ENCODE measurements at places on chromosomes 12 and 14. TPM values are rescaled to one million over a fixed set of nuclear protein-coding genes. Genes with fewer than 3 reads are reported as not detected.

DNA sequence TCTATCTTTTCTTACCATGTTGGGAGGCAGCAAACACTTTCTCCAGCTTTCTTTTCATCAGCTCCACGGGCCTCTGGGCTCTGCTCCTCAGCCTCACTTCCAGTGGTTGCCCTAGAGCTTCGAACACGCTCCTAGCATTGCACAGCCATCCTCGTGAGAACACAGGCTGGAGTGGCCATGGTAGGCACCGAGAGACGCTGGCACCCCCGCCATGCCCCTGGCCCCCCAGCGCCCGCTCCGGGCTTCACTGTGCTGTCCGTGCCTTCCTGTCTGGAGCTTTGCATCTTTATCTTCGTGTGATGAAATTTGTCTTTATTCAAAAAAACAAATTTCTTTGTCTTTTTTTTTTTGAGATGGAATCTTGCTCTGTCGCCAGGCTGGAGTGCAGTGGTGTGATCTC, 352.2 kb downstream of the TMEM121 start:
- no peaks in the 10 kb centered on the region for H3K27me3 ChIP-seq
- no peaks in the 10 kb centered on the region for H3K4me1 ChIP-seq
- H3K27ac ChIP-seq, result no peak overlapping the region
- no peak for DNase-seq
- no peak overlapping the region for H3K4me3 ChIP-seq

DNA sequence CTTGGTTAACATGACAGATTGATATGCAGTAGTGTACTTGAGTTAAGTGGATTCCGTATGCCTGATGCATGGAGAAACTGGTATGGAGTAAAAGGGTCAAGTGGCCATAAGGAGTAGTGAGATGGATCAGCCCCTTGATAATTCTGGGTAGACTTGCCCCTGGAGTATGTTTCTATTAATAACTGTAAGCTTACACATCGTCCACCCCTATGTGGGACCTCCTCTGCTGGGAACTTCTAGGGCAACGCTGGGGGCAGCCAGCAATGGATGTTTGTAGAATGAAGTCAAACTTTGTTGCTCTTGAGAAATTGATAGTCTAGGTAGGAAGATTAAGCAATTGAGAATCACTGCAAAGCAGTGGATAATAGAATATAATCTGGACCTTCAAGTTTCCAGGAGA, 3.5 kb downstream of the C12orf75 start:
- DNase-seq, result no peak
- H3K4me3 ChIP-seq, result no peak overlapping the region
- H3K36me3 ChIP-seq, result no peaks in the 10 kb centered on the region
- H3K27me3 ChIP-seq, result no peaks in the 10 kb centered on the region
- no peak overlapping the region for H3K27ac ChIP-seq

DNA sequence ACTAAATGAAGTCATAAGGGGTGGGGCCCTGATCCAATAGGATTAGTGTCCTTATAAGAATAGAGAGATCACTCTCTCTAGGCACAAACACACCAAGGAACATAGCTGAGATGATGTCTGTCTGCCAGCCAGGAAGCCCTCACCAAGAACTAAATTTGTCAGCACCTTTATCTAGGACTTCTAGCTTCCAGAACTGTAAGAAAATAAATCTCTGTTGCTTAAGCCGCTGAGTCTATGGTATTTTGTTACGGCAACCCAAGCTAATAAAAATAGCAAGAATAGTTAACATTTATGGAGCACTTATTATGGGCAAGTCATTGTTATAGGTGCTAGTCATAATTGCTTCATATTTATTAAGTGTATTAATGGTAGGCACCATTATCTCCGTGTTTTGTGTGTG, 249.6 kb downstream of the MSRB3 start:
- no peak overlapping the region for H3K27ac ChIP-seq
- no peaks in the 10 kb centered on the region for H3K27me3 ChIP-seq

GRCh38 chr14:97603201-97603600, 806.0 kb downstream of the VRK1 start:
- H3K4me3 ChIP-seq, result no peak overlapping the region
- no peak overlapping the region for H3K27ac ChIP-seq
- H3K27me3 ChIP-seq, result no peaks in the 10 kb centered on the region
- H3K36me3 ChIP-seq, result no peaks in the 10 kb centered on the region
- no peak for DNase-seq

GRCh38 chr12:28191051-28192048, 1.1 kb downstream of the CCDC91 start:
- peak; percentile 8 for DNase-seq
- H3K27ac ChIP-seq, result peak overlapping the region; percentile 92
- no peaks in the 10 kb centered on the region for H3K36me3 ChIP-seq
- peaks cover 12% of the 10 kb centered on the region for H3K4me1 ChIP-seq
- no peaks in the 10 kb centered on the region for H3K27me3 ChIP-seq

DNA sequence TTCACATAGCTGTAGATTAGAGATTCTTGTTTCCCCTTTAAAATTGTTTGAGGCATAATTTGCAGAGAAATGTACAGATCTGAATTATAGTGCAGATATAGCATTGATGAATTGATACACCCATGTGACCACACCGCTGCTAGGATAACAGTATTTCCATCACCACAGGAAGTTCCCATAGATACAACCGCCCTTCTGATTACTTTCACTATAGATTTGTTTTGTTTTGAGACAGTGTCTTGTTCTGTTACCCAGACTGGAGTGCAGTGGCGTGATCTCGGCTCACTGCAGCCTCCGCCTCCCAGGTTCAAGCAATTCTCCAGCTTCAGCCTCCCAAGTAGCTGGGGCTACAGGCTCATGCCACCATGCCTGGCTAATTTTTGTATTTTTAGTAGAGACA, 8.8 kb upstream of the ASPG start:
- H3K36me3 ChIP-seq, result no peaks in the 10 kb centered on the region
- H3K4me3 ChIP-seq, result no peak overlapping the region
- H3K27me3 ChIP-seq, result no peaks in the 10 kb centered on the region
- peaks cover 6% of the 10 kb centered on the region for H3K4me1 ChIP-seq
- no peak for DNase-seq
- no peak overlapping the region for H3K27ac ChIP-seq

DNA sequence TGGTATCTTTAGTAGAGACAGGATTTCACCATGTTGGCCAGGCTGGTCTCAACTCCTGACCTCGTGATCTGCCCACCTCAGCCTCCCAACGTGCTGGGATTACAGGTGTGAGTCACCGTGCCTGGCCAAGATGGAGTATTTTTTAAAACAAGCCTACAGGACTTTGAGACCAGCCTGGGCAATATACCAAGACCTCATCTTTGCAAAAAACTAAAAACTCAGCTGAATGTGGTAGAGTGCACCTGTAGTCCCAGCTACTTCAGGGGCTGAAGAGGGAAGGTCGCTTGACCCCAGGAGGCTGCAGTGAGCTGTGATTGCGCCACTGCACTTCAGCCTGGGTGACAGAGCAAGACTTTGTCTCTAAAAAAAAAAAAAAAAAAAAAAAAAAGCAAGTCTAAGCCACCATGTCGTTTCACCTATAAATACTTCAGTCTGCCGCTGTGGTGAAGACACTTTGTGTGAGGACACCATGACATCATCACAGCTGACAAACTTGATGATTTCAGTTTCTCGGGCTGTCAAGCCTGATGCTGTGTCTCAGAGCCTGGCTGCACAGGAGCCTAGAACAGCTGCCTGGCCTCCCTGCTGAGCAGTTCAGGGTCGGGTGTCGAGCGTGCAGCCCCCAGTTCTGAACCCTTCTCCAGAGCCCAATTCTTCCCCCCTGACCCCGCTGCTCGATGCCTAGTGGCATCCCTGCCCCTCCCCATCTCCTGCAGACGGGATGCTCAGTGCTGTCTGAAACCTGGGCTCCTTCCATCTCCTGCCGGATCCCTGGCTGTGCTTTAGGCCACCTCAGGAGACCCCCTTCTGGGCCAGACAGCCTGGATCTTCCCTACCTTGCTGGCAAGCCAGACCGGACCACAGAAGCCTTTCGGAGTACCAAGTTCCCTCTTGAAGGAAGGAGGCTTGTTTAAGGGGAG, 119.2 kb upstream of the EVL start:
- no peaks in the 10 kb centered on the region for H3K27me3 ChIP-seq
- no peak for DNase-seq
- no peaks in the 10 kb centered on the region for H3K4me1 ChIP-seq
- H3K36me3 ChIP-seq, result no peaks in the 10 kb centered on the region
- no peak overlapping the region for H3K4me3 ChIP-seq
- H3K27ac ChIP-seq, result no peak overlapping the region

- no peaks in the 10 kb centered on the region for H3K27me3 ChIP-seq
- no peak for DNase-seq
- no peaks in the 10 kb centered on the region for H3K36me3 ChIP-seq
- H3K27ac ChIP-seq, result no peak overlapping the region
Measured at GRCh38 chr12:75157385-75157784, 52.3 kb downstream of the KCNC2 start.

- H3K36me3 ChIP-seq, result no peaks in the 10 kb centered on the region
- H3K4me3 ChIP-seq, result no peak overlapping the region
- H3K27me3 ChIP-seq, result no peaks in the 10 kb centered on the region
- no peak for DNase-seq
- no peaks in the 10 kb centered on the region for H3K4me1 ChIP-seq
- no peak overlapping the region for H3K27ac ChIP-seq
Measured at GRCh38 chr14:89011355-89012281, 187.2 kb downstream of the TTC8 start.

DNA sequence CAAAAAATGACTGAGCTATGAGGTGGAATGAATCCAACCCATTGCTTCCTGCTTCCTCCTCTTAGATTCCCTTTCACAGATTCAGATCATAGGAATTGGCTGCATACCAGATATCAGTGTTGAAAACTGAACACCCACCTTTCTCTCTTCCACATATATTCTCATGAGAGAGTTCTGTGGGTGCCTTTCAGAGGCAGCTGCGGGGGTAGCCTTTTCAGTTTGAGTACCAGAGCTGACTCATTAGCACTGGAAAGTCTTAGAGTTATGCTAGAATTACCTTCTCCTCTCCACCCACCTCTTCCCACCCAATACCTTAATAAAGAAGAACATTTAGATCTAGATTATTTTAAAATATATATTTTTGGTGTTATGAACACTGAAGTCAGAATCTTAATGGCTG, 495.4 kb upstream of the SEL1L start:
- no peak overlapping the region for H3K27ac ChIP-seq
- H3K4me1 ChIP-seq, result no peaks in the 10 kb centered on the region
- H3K4me3 ChIP-seq, result no peak overlapping the region
- H3K27me3 ChIP-seq, result no peaks in the 10 kb centered on the region

DNA sequence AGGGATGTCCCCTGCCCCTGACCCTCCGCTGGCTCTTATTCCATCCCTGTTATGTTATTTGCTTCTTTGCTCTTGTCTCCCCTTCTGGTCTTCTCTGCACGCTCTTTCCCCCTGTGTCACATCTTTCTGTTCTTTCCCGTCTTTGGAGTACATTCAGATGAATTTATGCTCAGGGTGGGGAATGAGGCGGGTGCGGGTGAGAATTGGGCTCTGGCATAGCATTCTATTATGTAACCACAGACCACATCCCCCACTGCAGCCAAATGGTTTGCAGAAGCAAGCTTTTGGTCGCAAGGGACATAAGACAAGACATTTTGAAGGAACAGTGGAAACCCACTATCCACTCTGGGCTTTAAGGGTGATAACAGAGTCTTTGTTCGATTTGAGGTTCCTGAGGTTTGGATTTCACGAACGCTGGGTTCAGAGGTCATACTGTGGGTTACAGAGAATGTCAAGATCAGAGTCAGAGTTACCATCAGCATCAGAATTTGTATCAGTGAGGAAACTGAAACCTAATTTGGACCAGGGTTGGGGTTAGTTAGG, 3.8 kb downstream of the ENDOU start:
- DNase-seq, result no peak
- peaks cover 13% of the 10 kb centered on the region for H3K4me1 ChIP-seq
- no peak overlapping the region for H3K4me3 ChIP-seq
- peaks cover 37% of the 10 kb centered on the region for H3K36me3 ChIP-seq

- H3K27me3 ChIP-seq, result no peaks in the 10 kb centered on the region
- no peaks in the 10 kb centered on the region for H3K36me3 ChIP-seq
- DNase-seq, result no peak
- H3K4me1 ChIP-seq, result no peaks in the 10 kb centered on the region
- H3K27ac ChIP-seq, result no peak overlapping the region
- no peak overlapping the region for H3K4me3 ChIP-seq
Measured at GRCh38 chr12:65055859-65056258, 65.2 kb downstream of the WIF1 start.

DNA sequence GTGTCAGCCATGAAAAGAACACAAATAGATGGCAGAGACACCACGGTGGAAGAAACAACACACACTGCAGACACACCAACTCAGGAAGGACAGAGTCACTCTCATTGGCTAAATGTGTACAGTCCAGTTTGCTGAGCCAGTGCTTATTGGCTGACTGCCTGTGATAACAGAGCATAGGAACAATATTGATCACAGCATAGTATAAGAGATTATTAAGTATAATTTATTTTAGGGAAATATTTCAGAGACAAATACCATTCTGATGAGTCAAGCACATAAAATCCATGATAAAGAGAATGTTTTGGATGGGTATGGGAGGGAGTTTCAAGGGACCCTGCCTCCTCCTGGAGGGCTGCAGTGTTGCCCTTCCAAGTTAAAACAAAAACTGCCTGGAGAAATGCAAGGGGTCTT, 50.9 kb downstream of the BTG1 start:
- H3K4me3 ChIP-seq, result no peak overlapping the region
- H3K4me1 ChIP-seq, result no peaks in the 10 kb centered on the region
- DNase-seq, result no peak
- no peaks in the 10 kb centered on the region for H3K27me3 ChIP-seq
- no peak overlapping the region for H3K27ac ChIP-seq

- H3K4me1 ChIP-seq, result peaks cover 28% of the 10 kb centered on the region
- H3K27ac ChIP-seq, result no peak overlapping the region
- no peaks in the 10 kb centered on the region for H3K36me3 ChIP-seq
- DNase-seq, result no peak
Measured at GRCh38 chr14:105056303-105056831, 8.9 kb downstream of the GPR132 start.

- no peaks in the 10 kb centered on the region for H3K36me3 ChIP-seq
- H3K4me1 ChIP-seq, result peaks cover 20% of the 10 kb centered on the region
- no peaks in the 10 kb centered on the region for H3K27me3 ChIP-seq
Measured at GRCh38 chr12:98397323-98398105, 117.9 kb upstream of the TMPO start.

- DNase-seq, result no peak
- H3K27ac ChIP-seq, result no peak overlapping the region
- no peaks in the 10 kb centered on the region for H3K36me3 ChIP-seq
Measured at GRCh38 chr12:117227000-117227653, 36.9 kb upstream of the FBXO21 start.

DNA sequence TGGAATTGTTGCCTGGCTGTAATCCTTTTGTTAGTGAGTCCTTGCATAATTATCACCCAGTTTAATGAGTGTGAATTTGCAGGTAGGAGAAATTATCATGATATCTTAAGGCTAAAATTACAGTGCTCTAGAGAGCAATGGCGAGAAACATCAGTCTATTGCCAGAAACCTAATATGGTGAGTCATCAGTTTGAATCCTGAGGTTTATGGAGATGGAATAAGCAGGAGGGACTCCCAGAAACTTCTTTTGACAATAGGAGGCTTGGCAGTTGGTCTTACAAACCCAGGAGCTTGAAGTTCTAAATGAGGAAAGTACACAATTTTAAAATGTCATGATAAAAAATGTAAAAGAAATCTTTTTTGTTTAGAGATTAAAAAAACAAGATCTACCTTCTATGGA, 31.5 kb upstream of the CRADD start:
- no peaks in the 10 kb centered on the region for H3K4me1 ChIP-seq
- no peaks in the 10 kb centered on the region for H3K27me3 ChIP-seq
- no peak overlapping the region for H3K4me3 ChIP-seq
- DNase-seq, result no peak

Gene SRSF5
- total RNA-seq, result 367 TPM

Gene KRT4
- total RNA-seq, result not detected

Gene ATXN7L3B
- total RNA-seq, result 17.7 TPM

Gene KCNC2
- total RNA-seq, result 1.5 TPM

Gene RASAL1
- total RNA-seq, result 2.2 TPM

Gene GLI1
- total RNA-seq, result 16.2 TPM

Gene OR4K2
- not detected for total RNA-seq

Gene ACSM4
- total RNA-seq, result not detected

Gene ACYP1
- 4.2 TPM for total RNA-seq

Gene REC8
- total RNA-seq, result 21.0 TPM

Gene KRT3
- not detected for total RNA-seq

Gene RNASE7
- total RNA-seq, result not detected

Data from tibial nerve (tissue), 4 donors.